ENCODE measurements at places on chromosomes 12 and 14.

- no peak for DNase-seq
Observed at GRCh38 chr14:65471038-65471878, 58.7 kb downstream of the FUT8 start.

- DNase-seq: no peak
Observed at GRCh38 chr12:131129839-131130238, 176.1 kb downstream of the ADGRD1 start.

- no peak for DNase-seq
Observed at GRCh38 chr12:111056618-111057521, 136.5 kb upstream of the MYL2 start.

DNA sequence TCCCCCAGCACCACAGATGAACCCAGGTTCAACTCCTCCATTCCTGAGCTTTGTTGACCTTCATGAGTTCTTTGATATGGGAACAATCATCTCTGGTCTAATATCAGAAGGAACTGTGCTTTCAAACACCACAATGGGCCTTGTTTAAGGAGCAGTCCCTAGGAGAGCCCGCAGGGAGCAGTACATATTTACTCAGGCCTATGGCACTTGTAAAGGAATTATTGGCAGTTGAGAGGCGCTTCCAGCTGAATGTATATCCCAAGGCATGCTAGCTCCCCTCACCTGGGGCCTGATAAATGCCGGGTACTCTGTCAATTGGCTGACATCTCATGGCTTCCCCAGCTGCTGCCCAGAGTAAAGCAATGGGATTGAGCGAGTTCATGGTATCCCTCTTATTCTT, 76.2 kb downstream of the ZFP36L1 start:
- DNase-seq: no peak

- DNase-seq: no peak
Observed at GRCh38 chr12:108560321-108560721, 652 bp downstream of the SART3 start.

DNA sequence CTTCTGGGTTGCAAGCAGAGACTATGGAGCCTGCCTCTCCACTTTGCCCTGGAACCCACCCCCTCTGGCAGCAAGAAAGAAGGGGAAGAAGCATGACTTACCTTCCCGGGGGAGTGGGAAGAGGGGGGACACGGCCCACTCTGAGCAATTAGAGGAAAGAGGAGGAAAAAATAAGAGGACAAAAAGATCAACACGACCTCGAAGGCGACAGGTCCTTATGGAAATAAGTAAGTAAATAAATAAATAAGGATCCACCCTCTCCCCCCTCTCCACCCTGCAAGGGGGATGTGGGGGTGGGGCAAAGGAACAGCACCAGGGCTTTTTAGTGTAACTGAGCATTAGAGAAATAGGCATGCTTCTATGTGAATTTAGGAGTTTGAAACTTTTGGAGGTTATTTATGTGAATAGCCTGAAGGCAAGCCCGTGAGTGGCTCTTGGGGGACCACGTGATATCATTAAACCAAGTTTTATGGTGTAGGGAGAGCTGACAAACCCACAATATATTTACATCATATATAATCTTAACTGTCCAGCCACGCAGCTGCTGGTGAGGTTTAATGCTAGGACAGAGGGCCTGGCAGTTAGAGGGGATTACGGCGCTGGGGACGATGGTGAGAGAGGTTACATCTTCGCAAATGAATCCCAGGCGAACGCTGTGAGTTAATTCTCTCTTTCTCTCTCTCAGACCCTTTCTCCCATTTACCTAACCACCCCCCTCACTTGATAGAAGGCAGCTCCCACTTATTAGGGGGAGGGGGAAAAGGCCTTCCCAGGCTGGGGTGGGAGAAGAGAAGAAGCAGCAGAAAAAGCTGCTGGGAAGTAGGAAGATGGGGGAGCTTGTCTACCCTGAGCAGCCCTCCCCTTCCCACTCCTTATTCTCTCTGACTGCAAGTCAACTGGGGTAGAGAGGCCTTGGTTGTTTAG, 4.8 kb downstream of the HOXC5 start:
- DNase-seq: no peak

DNA sequence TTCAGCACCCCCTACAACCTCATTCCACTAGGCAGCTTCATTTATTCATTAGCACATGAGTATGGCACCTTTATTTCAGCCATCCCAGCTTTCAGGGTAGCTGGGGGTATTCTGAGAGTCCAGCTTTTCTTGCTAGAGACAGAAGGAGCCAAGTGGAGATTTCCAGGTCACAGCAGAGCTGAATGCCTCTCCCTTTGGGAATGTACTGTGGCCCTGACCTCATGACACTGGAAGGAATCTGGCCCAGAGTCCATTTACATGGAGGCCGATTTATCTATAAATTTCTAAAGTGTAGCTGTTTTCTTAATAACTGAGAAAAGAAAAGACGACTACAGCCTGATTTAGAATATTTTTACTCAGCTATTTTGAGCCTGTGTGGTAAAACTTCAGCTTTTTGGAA, 47.2 kb upstream of the JDP2 start:
- DNase-seq: no peak

DNA sequence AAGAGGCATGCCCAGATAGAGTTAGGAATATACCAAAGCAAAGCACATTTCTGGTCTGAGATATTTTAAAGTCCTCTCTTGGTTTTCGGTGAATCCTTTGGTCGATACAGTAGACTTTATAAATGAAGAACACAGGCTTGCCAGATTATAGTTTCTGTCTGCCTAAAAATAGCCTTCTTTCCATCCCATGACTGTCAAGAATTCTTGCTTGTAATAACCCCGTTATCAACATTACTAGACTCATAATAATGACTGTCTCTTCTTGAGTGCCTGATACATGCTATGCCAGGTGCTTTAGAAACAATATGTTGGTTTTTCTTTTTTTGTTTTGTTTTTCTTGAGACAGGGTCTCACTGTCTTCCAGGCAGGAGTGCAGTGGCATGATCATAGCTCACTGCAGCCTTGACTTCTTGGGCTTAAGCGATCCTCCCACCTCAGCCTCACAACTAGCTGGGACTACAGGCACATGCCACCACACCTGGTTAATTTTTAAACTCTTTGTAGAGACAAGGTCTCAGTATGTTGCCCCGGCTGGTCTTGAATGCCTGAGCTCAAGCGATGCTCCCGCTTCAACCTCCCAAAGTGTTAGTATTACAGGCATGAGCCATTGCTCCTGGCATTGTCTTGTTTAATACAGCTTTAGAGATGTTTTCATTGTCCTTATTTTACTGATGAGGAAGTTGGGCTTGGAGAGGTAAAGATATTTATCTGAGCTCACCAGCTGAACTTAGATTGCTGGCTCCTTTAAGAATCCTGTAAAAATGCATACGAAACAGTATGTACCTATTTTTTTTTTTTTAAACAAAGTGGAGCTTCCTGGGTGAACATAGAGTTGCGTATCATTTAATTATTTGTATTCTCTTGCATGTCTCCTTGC, 30.4 kb downstream of the CHST11 start:
- no peak for DNase-seq

DNA sequence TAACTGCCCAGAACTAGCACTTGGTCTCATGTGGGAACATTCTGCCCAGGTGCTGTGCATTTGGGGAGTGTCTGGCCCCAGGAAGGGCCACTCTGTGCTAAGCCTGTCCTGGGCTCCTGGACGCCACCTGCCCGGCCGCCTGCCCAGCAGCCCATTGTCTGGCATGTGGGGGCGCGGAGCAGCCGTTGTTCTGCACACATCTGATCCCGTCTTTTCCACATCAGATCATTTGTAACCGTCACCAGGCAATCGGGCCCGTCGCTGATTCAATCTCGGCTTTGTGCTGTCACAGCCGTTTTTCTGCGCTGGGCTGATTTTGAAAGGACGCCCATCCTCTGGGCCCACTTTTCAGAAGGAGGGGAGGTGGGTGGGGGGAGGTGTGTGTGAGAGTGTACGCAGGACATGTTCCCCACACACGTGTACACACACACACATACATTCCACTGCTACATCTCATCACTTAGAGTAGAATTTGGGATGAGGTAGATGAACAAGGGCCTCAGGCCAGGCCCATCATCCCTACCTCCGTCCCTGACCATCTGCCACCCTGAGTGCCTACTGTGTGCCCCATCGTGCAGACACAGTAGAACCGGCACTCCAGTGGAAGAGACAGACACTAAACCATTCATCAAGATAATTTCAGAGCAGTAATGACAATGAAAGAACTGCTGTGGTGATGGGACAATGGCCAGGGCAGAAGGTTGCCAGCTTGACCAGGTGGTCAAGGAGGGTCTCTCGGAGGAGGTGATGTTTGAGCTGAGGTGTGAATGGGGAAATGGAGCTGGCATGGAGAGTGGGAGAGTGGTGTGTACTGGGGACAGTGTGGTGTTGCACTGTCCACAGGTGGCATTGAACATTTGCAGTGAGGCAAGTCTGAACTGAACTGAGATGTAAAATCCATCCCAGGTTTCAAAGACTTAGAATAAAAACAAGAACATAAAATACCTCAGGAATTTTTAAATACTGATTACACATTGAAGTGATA, 19.0 kb downstream of the FAM222A start:
- DNase-seq: no peak

Data from stimulated activated CD4-positive, alpha-beta T cell treated with anti-CD3 and anti-CD28 coated beads, Interleukin-1b, Interleukin-23, amount 100 ng/mL, for 1 hour (primary cell).